Neural progenitor cell (in vitro differentiated cells): ENCODE measurements at places on chromosomes 5 and 9. TPM values are rescaled to one million over a fixed set of nuclear protein-coding genes. Genes with fewer than 3 reads are reported as not detected.

GRCh38 chr5:181047921-181048320 lies 7.9 kb downstream of the BTNL9 start:
- H3K27ac ChIP-seq: no peak overlapping the region
- no peak for DNase-seq
- peaks cover 97% of the 10 kb centered on the region for H3K27me3 ChIP-seq
- no peaks in the 10 kb centered on the region for H3K36me3 ChIP-seq
- no peaks in the 10 kb centered on the region for H3K4me1 ChIP-seq

- H3K4me1 ChIP-seq: peaks cover 14% of the 10 kb centered on the region
- H3K4me3 ChIP-seq: no peak overlapping the region
- H3K27ac ChIP-seq: no peak overlapping the region
Measured at GRCh38 chr9:37943345-37944265, 39.7 kb upstream of the SLC25A51 start.

- no peaks in the 10 kb centered on the region for H3K27me3 ChIP-seq
- H3K4me3 ChIP-seq: no peak overlapping the region
Measured at GRCh38 chr5:124527220-124527991, 219.0 kb downstream of the ZNF608 start.

DNA sequence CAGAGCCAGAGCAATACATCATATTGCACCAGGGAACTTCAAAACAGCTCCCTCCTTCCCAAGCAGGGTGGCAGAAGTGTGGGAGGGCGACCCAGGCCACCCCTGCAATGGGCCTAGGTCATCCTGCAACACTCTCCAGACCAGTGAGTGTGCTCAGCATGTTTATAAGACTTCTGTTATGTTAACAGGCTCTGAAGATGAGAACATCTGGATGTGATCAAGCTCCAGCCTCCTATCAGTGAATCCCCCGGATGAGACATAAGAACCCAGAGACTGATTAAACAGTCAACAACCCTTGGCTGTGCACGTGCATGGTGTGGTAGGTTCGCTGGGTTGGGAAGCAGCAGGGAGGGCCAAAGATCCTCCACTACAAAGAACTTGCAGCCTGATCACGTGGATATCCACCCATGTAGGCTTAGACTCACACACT lies 63.3 kb downstream of the ABCA1 start:
- no peak overlapping the region for H3K27ac ChIP-seq
- H3K36me3 ChIP-seq: no peaks in the 10 kb centered on the region
- no peak for DNase-seq

GRCh38 chr9:18526685-18527084 lies 52.7 kb downstream of the ADAMTSL1 start:
- H3K27me3 ChIP-seq: no peaks in the 10 kb centered on the region
- DNase-seq: peak; percentile 55
- H3K4me3 ChIP-seq: no peak overlapping the region
- H3K27ac ChIP-seq: no peak overlapping the region
- peaks cover 6% of the 10 kb centered on the region for H3K4me1 ChIP-seq

DNA sequence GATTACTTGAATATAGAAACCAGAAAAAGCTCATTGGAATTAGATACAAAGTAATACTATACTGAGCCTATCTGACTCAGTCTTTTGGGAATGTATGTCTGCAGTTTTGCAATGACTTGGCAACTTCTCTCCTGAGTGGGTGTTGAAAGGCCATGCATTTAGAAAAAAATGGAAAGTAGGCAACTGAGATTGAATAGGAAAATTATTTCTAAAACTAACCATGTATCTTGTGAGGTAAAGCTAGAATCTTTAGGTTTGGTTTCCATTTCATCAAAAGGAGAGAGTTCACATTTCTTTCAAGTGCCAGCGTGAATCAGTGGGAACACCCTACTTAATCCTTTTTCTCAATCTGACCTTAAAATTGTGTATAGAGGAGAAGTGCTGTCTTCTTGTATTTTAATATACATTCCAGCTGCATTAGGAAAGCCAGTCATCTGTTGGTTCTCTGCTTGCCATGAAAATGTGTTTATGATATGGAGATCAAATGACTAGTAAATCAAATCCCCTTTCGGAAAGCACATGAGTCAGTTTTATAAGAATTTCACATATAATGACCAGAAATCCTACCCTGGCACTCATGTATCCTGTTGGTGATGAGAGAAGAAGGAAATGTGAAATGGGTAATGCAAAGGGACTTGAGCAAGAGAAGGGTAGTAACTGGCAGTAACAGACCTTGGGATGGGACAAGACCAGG lies 30.4 kb downstream of the NFX1 start:
- H3K27ac ChIP-seq: no peak overlapping the region
- no peaks in the 10 kb centered on the region for H3K27me3 ChIP-seq
- no peaks in the 10 kb centered on the region for H3K36me3 ChIP-seq
- no peak overlapping the region for H3K4me3 ChIP-seq
- DNase-seq: no peak

Gene PCDHGA7
- 0.81 and 1.1 TPM in 2 replicates for total RNA-seq

Gene GPR150
- 0.12 TPM in 1 of 2 replicates, not detected in the other for total RNA-seq

Gene ARHGAP26
- total RNA-seq: 7.0 and 14.5 TPM in 2 replicates

GRCh38 chr9:13688990-13689600 lies 409.6 kb upstream of the MPDZ start:
- no peaks in the 10 kb centered on the region for H3K27me3 ChIP-seq
- H3K36me3 ChIP-seq: no peaks in the 10 kb centered on the region
- DNase-seq: no peak
